ENCODE measurements at places on chromosomes 1 and 21.

DNA sequence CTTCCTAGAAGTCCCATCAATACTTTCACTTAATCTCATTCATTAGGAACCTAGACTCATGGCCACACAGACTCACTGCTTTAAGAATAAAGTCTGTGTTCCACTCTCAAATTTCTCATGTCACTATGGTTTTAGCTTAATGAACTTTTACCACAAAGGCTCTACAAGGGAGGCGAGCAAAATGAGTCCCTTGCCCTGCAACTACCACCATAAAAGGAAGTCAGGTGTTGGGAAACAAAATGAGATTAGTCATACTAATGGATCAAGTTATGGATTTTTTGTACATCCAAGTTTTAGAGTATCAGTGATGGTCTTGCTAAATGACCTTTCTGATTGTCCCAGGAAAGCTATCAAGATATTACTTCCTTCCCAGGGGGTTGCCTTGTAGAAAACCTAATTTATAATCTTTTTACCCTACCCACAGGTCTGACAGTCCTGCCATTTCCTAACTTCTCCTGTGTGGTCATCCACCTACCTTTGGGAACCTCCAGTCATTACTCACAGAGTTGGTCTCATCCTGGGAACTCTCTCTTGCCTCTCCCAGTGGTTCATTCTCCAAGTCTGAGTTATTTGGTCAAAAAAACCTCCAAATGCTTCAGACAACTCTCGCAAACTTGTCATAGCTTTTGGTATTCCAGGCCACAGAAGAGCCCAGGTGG is 51.8 kb upstream of the SLC16A1 start:
- no peak for DNase-seq

DNA sequence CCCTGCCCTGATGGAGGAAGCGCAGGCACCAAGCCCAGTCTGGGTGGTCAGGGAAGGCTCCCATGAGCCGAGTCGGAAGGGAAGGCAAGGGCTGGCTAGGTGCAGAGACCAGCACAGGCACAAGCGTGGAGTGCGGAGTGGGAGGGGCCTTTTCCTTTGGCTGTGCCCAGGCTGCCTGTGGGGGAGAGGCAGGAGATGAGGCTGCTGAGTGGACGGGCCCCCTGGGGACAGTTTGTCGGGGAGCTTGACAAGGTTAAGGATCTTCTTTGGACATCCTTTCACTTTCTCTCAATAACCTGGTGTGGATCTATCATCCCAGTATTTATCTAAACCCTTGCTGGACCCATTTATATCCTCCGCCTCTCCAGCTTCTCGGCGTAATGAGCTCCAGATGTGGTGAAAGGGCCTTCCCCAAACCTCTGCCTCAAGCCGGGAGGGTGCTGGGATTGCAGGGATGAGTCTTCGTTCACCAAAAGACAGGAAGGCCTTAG is 42.9 kb downstream of the EPHB2 start:
- no peak for DNase-seq

DNA sequence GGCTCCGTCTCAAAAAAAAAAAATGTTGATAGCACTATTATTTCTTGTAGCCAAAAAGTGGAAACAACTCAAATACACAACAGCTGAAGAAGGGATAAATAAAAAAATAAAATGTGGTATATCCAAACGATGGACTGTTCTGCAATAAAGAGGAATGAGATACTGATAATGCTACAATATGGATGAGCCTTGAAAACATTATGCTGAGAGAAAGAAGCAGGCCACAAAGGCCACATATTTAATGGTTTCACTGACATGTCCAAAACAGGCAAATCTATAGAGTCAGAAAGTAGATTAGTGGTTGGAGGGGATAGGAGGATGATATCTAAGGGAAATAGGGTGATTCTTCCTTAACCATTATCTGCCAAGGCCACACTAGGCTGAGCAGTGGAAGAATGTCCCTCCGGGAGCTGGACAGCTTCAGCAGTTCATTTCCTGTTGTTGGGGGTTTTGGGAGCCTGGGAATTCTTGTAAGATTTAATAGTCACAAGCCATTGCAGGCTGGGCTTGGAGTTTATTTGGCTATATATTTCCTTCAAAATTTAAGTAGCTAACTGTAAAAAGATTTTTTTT is 53.5 kb downstream of the ST3GAL3 start:
- DNase-seq: no peak

- DNase-seq: no peak
These were observed 77.2 kb upstream of the TARDBP start for GRCh38 chr1:10935246-10935645.

DNA sequence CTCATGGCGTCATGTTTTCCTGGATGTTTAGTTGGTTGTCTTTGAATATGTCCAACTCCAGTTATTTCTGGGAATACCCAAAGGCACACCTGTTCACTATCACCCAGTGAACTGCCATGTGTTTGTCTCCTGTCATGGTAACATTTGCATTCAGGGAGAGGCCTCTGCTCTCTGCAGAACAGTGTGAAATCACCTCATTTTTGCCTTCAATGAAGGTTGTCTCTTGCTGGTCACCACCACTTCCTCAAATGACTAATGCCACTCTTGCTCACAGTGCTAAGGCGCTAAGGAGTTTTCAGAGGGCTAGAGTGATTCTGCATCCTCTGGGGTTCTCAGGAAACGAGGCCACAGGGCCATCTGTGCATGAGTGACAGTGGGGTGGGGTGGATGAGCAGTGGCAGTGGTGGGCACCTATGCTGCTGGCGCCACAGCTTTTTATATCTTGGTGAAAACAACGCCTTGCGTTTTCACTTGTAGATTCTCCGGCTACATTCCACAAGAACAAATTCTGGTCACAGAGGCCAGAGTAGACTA is 60.0 kb upstream of the ATP5PO start:
- peak; percentile 44 for DNase-seq

- DNase-seq: no peak
These were observed 7.9 kb upstream of the SRP9 start for GRCh38 chr1:225769687-225770086.

DNA sequence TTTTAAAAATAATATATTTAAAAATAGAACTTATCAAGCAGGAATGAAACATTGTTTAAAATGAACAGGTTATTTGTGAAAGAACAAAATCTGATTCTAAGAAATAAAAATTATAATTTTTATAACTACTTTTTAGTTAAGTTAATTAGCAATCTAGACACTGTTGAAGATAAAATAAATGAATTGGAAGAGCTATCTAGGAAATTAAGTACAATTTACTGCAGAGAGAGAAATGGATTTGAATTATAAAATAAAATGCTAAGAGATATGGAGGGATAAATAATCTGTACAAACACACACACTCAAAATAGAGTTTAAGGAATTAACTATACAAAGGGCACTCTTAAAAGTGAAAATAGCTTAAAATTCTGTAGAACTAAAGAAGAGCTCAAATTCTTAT is 1123.1 kb downstream of the PLA2G4A start:
- no peak for DNase-seq

GRCh38 chr21:38352536-38353219 is 95.9 kb downstream of the KCNJ15 start:
- DNase-seq: no peak

DNA sequence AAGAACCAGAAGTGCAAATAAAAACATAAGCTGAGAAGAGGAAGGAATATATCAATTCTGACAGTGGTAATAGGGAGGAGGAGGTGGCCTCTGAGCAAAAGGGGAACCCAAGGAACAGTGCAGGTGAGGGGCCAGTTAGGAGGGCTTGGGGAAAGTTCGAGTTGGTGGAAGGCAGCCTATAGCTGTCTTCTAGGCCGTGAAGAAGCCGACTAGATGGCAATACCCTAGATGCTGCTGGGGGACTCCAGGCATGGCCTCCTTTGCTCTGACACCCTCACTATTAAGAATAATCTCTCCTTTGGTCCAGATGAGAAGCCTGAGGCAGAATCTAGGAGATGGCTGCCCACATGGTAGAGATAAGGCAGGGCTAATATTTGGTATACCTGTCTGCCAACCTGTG is 351.1 kb upstream of the PLXNA2 start:
- no peak for DNase-seq

- no peak for DNase-seq
These were observed 40.7 kb downstream of the RIPK4 start for GRCh38 chr21:41726058-41726558.

DNA sequence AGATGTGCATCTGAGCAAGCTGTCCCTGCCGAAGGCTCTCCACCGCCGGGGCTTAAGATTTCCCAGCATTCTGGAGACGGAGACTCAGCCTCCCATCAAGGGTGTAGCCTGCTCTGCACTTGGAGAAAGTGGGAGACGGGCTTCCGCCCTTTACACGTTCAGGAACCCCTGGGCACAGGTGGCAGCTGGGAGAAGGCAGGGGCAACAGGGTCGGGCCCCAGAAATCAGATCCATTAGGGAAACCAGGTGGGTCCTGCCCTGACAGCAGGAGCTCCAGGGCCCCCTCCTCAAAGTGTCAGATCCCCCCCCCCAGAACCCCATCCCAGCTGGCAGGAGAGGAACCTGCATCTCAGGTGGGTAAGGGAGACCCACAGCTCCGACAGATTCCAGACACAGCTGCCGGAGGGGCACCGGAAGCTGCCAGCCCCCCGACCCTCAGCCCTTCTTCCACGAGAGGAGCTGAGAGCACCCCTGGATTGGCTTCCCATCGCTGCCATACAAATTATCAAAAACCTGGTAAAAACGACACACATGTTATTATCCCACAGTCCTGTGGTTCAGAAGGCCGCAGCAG is 236.6 kb downstream of the NPHP4 start:
- no peak for DNase-seq

DNA sequence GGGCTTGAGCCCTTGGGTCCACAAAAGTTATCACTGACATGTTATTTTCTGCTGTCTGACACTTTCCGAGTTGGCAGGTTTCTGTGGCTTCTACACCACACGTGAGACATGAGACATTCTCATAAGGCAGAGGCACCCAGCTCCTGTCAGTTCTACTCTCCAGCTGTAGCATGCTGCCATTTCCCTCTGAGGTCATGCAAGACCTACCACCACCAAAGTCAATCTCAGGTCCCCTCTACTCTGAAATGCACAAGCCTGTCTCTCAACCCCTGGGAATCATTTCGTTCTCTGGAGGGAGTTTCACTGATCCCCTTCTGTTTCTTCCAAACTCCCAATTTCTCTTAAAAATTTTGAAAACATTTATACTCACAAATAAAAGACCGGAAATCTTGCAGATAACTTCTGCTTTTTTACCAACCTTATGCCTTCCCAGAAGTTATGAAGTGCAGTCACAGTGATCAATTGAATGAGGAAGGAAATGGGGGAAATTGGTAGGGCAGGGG is 39.5 kb upstream of the CR2 start:
- DNase-seq: no peak

- DNase-seq: no peak
These were observed 44.6 kb downstream of the CD247 start for GRCh38 chr1:167473761-167474160.

DNA sequence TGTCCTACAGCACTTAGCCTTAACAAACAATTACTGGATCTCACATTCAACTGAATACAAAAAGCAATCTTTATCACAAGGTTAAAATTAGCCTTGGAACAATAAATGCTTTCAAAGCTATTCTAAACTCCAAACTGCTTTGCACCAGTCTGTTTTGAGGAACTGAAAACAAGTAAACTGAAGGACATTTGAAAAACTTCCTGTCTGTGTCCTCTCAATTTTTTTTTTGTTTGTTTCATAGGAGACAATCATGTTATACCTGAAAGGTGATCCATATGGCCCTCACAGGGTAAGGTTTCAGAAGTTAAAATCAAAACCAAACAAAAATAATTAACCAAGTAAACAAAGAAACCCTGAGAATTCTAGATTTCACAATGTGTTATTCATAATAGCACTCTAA is 459.1 kb downstream of the DPYD start:
- DNase-seq: no peak

DNA sequence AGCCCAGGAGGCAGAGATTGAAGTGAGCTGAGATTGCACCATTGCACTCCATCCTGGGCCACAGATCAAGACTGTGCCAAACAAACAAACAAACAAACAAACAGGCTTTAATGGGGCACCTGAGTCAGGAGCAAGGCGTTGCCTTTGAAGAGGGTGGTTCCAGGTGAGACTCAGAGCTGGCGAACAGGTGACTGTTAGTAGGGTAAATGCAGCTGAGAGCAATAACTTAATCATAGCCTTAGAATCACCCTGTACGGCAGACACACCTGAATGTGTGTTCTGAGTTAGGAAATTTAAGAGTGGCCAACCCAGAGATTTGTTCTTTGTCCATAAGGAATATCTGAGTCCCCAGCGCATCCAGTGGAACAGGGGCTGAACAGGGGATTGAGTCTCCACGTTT is 440.4 kb downstream of the RPS6KC1 start:
- DNase-seq: no peak

DNA sequence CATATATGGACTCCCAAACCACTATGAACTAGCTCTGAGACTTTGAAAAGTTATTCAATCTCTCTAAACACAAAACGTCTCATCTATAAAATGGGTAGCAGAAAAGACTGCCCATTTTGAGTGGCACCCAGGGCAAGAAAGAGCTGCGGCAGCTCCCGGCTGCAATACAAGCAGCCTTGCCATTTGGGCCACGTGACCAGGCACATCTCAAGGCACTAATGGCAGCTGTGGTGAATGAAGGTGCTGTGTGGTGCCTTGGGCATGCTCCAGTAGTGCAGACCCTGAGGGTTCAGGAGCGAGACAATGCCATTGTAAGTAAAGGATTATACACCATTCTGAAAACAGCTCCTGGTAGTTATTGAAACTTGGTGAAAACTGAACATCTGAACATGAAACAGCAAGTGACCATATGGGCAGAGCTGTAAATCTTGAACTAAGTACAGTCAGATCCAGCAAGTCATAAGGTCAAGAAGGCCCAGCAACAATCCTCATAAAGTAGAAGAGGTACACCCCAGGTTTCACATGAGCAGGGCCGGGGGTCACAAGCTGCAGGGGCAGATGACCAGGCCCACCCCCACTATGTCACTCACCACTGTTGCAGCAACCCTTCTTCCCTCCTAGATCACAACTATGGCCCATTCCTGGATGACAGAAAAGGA is 39.4 kb upstream of the HIVEP3 start:
- DNase-seq: no peak

All from stimulated activated CD8-positive, alpha-beta memory T cell treated with anti-CD3 and anti-CD28 coated beads, Interleukin-4, amount 100 ng/mL, for 1 hour (primary cell).